ENCODE measurements at places on chromosomes 6 and 20.

GRCh38 chr6:119257726-119258125, 91.8 kb downstream of the MAN1A1 start:
- DNase-seq = no peak

DNA sequence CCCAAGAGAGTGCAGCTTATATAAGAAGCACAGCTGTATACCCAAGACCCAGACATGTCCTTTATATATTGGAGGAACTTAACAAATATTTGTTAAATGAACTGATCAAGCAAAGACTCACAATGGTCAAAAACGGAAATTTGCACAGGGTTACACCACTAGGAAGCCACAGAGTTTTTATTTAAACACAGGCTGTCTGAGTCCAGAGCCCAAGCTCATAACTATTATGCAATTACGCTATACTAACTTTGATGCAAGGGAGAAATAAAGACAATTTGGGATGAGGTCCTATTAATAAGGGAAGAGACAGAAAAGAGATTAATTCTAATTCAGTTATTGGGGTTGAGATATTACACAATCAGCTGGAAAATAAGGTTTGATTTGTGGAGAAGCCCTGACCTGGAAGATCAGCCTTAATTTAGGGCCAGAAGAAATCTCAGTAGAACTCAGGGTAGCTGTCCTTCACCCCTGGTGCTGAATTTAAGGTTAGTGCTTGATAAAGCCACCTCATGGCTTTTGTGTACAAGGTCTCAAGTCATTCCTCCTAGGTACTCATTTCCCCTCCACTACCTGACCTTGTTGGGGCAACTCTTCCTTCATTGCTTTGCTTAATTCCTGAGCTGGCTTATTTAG, 10.5 kb upstream of the ZNF334 start:
- DNase-seq = no peak

- no peak for DNase-seq
Measured at GRCh38 chr6:74587386-74587785, 618.5 kb downstream of the COL12A1 start.

DNA sequence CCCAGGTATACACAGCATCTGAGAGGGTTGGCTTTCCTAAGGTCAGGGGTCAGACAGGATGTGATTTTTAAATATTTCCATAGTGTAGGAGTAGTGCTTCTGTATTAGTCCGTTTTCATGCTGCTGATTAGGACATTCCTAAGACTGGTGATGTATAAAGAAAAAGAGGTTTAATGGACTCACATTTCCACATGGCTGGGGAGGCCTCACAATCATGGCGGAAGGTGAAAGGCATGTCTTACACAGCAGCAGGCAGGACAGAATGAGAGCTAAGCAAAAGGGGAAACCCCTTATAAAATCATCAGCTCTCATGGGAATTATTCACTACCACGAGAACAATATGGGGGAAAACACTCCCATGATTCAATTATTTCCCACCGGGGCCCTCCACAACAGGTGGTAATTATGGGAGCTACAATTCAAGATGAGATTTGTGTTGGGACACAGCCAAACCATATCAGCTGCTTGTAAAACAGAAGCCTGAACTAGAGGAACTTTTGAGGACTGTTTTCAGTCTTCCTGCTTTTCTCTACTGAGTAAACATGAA, 91.0 kb upstream of the MEI4 start:
- no peak for DNase-seq

- no peak for DNase-seq
Measured at GRCh38 chr6:20310185-20310584, 91.5 kb upstream of the E2F3 start.

DNA sequence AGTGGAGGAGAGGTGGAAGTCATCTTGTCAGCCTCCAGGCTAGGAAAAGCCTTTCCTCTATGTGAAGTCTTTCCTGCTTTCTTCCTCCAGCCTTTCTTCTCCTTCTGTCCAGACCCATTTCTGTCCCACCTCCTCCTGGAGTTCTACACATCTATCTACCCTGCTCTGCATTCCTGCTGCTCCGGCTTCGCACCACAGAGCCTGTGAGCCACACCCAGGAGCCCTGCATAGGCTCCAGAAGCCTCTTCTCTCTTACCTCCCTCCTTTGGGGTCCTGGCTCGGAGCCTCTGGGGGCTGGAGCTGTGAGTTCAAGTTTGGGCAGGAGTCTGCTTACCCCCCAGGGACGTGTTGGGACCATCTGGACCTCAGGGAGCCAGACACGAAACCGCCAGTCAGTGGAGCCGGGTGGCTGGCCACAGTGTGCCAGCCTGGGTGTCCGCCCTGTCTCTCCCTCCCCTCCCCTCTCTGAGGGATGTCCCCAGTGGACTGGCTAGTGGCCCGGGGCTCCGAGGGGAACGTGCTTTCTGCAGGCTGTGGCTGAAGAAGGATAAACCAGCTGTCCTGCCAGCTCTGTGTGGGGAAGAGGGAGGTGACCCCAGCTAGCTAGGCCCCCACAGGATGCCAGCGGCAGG, 99.2 kb downstream of the VEGFA start:
- DNase-seq = no peak

GRCh38 chr6:14544666-14545065, 427.1 kb downstream of the CD83 start:
- DNase-seq = no peak

DNA sequence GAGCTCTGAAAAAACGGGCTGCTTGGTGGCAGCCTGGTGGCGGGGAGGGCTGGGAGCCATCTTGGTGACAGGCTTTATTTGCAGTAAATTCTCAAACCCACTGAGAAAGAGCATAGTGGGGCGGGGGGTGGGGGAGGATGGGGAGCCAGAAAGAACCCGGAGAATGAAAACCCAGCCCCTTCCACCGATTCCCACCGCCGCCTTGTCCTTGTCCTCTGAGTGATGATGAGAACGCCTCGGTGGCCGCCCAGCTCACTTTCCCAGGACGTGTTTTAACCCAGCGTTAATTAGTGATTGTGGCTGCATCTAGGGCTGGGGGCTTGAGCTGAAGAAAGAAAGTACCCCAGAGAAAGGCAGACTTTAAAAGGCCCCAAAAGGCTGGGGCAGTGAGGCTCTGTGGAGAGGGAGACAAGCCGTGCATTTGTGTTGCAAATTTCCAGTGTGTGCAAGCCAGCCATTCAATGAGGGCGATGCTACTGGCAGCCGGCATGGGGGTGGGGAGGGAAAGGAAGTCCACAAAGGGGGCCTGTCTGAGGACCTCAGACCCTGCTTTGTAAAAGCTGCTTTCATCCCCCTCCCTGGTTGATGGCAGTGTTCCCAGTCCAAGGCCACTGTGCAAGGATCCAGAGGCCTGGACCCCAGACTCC, 6.2 kb upstream of the GHRH start:
- DNase-seq = no peak
